Osteocyte (in vitro differentiated cells): ENCODE measurements at places on chromosomes 1 and 21. TPM values are rescaled to one million over a fixed set of nuclear protein-coding genes. Genes with fewer than 3 reads are reported as not detected.
A peak's percentile ranks its signal among the peaks of the same experiment; 100 is the strongest.

The SEC16B gene
- 0.64 and 0.76 TPM in 2 replicates for total RNA-seq

The DCDC2B gene
- total RNA-seq: not detected in 2 replicates

The CACNA1S gene
- total RNA-seq: not detected in 2 replicates

GRCh38 chr21:44019568-44019958 is 7.5 kb downstream of the TRAPPC10 start:
- H3K4me3 ChIP-seq: no peak overlapping the region
- H3K27me3 ChIP-seq: no peaks in the 10 kb centered on the region
- H3K4me1 ChIP-seq: peaks cover 41% of the 10 kb centered on the region
- DNase-seq: no peak
- no peaks in the 10 kb centered on the region for H3K36me3 ChIP-seq

DNA sequence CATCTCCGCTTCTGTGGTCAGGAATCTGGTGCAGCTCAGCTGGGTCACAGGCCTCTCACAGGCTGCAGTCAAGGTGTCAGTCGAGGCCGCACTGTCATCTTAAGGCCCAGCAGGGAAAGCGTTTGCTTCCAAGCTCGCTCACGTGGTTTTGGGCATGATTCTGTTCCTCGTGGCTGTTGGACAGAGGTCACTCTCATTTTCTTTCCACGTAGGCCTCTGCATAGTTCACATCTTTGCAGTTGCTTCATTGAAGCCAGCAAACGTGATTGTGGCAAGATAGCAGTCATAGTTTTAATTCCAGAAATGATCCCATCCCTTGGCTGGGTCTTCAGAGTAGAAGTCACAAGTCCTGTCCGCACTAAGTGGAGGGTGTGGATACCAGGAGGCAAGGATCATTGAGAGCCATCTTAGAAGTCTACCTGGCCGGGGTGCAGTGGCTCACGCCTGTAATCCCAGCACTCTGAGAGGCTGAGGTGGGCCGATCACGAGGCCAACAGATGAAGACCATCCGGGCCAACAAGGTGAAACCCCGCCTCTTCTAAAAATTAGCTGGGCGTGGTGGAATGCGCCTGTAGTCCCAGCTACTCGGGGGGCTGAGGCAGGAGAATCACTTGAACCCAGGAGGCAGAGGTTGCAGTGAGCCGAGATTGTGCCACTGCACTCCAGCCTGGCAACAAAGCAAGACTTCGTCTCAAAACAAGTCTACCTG is 24.5 kb downstream of the NECAP2 start:
- H3K27ac ChIP-seq: peak overlapping the region; percentile 18

- no peak overlapping the region for H3K27ac ChIP-seq
- H3K4me1 ChIP-seq: peaks cover 38% of the 10 kb centered on the region
- H3K27me3 ChIP-seq: no peaks in the 10 kb centered on the region
- DNase-seq: no peak
These were observed 109.5 kb downstream of the NMNAT2 start for GRCh38 chr1:183308719-183309118.

DNA sequence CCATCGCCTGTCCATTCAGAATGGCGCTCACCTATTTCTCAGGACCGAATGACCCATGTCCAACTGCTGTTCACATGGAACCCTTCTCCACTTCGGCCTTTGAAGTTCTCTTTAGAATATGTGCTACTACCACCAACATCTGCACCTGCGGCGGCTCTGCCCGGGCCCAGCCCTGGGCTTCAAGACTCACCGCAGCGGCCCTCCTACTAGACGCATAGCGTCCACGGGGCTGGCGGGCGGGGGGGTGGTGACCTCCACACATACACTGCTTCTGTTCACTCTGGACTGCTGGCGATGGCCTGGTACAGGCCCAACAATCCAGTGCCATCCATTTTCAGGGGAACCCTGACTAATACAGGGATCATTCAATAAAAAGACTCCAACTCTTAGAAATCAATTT is 394.2 kb downstream of the VAV3 start:
- H3K27me3 ChIP-seq: no peaks in the 10 kb centered on the region
- H3K4me1 ChIP-seq: no peaks in the 10 kb centered on the region
- no peaks in the 10 kb centered on the region for H3K36me3 ChIP-seq
- no peak overlapping the region for H3K4me3 ChIP-seq
- DNase-seq: no peak
- H3K27ac ChIP-seq: no peak overlapping the region

DNA sequence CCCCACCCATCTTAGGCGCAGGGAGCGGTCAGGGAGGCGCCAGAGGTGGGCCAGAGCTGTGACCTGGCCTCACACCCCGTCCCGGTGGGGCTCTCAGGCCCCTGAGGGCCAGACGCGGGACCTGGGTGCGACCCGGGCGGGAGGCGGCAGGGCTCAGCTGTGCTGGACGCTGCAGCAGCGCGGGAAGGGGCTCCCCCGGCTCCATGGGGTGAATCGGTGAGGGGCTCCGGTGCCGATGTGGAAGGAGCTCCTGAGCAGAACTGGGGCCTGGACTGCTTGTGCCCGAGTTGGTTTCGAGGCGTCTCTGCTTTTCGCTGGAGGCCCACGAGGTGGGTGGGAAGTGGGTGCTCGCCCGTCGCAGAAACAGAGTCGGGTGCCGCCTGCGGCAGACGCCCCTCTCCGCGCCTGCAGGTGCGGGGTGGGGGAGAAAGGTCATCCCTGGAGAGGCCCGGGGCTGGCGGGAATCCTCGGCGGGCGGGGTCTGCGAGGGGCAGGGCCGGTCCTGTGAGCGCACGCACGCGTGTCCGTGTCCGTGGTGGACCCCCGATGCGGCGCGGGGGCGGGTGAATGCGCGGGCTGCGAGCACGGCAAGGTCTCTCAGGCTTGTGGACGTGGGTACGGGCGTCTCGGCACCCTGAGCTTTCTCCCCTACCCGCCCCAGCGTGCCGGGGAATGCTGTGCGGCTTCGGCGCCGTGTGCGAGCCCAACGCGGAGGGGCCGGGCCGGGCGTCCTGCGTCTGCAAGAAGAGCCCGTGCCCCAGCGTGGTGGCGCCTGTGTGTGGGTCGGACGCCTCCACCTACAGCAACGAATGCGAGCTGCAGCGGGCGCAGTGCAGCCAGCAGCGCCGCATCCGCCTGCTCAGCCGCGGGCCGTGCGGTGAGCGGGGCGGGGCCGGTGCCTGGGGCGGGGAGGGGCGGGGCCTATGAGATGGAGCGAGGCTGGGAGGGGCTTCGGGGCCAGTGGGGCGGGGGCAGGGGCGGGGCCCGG is 20.4 kb downstream of the AGRN start:
- H3K4me3 ChIP-seq: no peak overlapping the region
- DNase-seq: no peak
- H3K4me1 ChIP-seq: peaks cover 6% of the 10 kb centered on the region

- peaks cover 14% of the 10 kb centered on the region for H3K36me3 ChIP-seq
- no peaks in the 10 kb centered on the region for H3K4me1 ChIP-seq
- H3K4me3 ChIP-seq: no peak overlapping the region
- no peaks in the 10 kb centered on the region for H3K27me3 ChIP-seq
- H3K27ac ChIP-seq: no peak overlapping the region
- peak; percentile 81 for DNase-seq
These were observed 13.0 kb downstream of the MRAP start for GRCh38 chr21:32311621-32312020.
